ENCODE measurements at places on chromosomes 16 and 17. TPM values are rescaled to one million over a fixed set of nuclear protein-coding genes. Genes with fewer than 3 reads are reported as not detected.

SOX15 gene
- total RNA-seq, result 0.12 TPM

CCL11 gene
- total RNA-seq, result 0.12 TPM

NPB gene
- total RNA-seq, result 0.22 TPM

MSLN gene
- 0.12 TPM for total RNA-seq

ZPBP2 gene
- not detected for total RNA-seq

PRRT2 gene
- 2.9 TPM for total RNA-seq

TBC1D26 gene
- under 0.01 TPM for total RNA-seq

WDR59 gene
- 11.7 TPM for total RNA-seq

MT1G gene
- total RNA-seq, result not detected

NUBP2 gene
- total RNA-seq, result 82.7 TPM

IRX6 gene
- total RNA-seq, result not detected

IRX5 gene
- total RNA-seq, result not detected

TMEM231 gene
- total RNA-seq, result 15.1 TPM

PARD6A gene
- total RNA-seq, result 4.0 TPM

ITGB3 gene
- total RNA-seq, result 27.8 TPM

C17orf107 gene
- total RNA-seq, result 8.2 TPM

CCL8 gene
- not detected for total RNA-seq

KRTAP4-9 gene
- 0.12 TPM for total RNA-seq

NGFR gene
- 0.12 TPM for total RNA-seq

ARL17B gene
- total RNA-seq, result 4.9 TPM

ANKFN1 gene
- not detected for total RNA-seq

ARHGAP23 gene
- 57.9 TPM for total RNA-seq

DNAAF1 gene
- total RNA-seq, result not detected

WNT9B gene
- not detected for total RNA-seq

KRT40 gene
- not detected for total RNA-seq

CDH1 gene
- not detected for total RNA-seq

CMTR2 gene
- total RNA-seq, result 32.6 TPM

CA4 gene
- total RNA-seq, result not detected

TBC1D3E gene
- total RNA-seq, result not detected

FGF11 gene
- 1.7 TPM for total RNA-seq

CCL16 gene
- total RNA-seq, result not detected

POLR2C gene
- total RNA-seq, result 90.2 TPM

OR3A3 gene
- 0.33 TPM for total RNA-seq

CDIP1 gene
- 7.2 TPM for total RNA-seq

FN3K gene
- 16.1 TPM for total RNA-seq

METTL2A gene
- total RNA-seq, result 26.5 TPM

RTN4RL1 gene
- total RNA-seq, result 0.11 TPM

CLEC3A gene
- total RNA-seq, result not detected

ZACN gene
- 0.12 TPM for total RNA-seq

IGFALS gene
- under 0.01 TPM for total RNA-seq

GUCY2D gene
- under 0.01 TPM for total RNA-seq

ITGAD gene
- total RNA-seq, result not detected

TUFM gene
- total RNA-seq, result 126 TPM

XYLT1 gene
- total RNA-seq, result 17.0 TPM

IGSF6 gene
- not detected for total RNA-seq

BCO1 gene
- total RNA-seq, result 0.12 TPM
